Pulmonary artery endothelial cell (primary cell): ENCODE measurements at places on chromosomes 2 and 18. TPM values are rescaled to one million over a fixed set of nuclear protein-coding genes. Genes with fewer than 3 reads are reported as not detected.
A peak's percentile ranks its signal among the peaks of the same experiment; 100 is the strongest.

DNA sequence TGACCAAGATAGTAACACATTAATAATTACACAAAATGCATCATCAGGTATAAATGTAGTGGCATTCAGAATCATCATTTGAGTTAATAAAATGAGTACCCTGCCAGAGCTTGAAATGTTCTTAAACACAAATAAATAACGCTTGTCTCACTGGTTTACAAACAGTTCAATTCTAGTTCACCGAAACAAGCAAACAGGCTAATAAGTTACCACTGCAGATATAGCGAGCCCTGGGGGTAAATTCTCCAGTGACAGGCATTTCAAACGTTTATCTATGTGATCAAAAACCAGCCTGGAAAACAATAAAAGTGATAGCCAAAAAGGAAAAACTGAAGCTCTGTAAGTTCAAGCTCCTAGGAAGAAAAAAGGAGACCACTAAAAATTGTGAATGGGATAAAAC is 152.6 kb downstream of the THADA start:
- DNase-seq = no peak

Gene C2orf78
- total RNA-seq = not detected in 2 replicates

Gene HOXD1
- 0.07 TPM in 1 of 2 replicates, not detected in the other for total RNA-seq

Gene STPG4
- 0.11 TPM in 1 of 2 replicates, not detected in the other for total RNA-seq

- no peak for DNase-seq
These were observed 383.3 kb upstream of the ETAA1 start for GRCh38 chr2:67013821-67014220.

Gene SP140
- not detected in 2 replicates for total RNA-seq

GRCh38 chr2:207167099-207167923 is 1.6 kb upstream of the KLF7 start:
- DNase-seq = no peak

DNA sequence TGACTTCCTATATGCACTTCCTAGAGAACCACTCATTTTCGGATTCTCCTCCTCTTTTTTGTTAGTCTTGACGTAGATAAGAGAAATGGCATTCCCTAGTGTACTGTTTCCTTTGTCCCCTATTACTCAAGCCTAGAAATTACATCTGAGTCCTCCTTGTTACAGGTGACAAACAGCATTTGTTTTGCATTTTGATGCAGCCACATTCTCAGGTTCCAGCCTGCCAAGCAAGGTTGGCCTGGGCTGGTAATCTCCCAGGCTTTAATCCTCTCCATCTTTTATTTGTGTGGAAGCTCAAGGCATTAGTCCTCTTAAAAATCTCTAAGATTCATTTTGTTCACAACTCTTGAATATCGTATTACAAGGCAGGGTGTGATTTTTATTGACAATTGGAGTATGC is 318.0 kb upstream of the NRP2 start:
- DNase-seq = no peak

GRCh38 chr2:46167924-46168323 is 129.3 kb upstream of the EPAS1 start:
- DNase-seq = no peak

DNA sequence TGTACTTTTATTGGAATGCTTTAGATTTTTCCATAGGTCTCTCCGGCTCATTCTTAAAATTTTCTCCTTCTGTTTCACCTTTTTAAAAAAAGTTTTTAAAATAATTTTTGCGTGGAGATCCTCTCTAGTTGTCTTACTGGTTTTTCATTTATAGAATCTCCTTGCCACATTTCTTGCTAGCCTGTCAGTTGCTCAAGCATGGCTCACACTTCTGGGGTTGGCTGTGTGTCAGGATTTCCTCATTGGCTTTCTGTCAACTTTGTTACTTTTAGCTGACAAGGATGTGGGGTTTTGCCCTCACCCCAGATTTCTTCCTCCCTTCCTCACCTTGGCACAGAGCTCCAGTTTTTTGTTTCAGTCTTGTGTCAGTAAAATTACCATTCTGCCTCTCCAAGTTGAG is 124.6 kb downstream of the ZNF407 start:
- no peak for DNase-seq

DNA sequence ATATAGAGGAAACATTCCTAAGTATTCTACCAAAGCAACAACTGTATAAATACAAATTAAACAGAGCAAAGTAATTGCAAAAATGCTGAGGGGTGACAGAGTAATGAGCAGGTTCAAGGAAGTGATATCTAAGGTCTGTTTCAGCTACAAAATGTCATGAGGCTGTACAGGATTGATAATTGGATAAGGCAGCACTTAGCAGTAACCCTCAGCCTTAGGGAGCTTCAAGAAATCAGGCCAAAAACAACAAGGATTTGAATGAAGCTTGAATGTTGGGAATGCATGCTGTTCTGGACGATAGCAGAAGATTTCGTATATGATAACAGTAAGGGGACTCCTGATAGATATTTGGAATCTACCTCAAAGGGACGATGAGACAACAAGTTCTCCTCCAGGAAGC is 142.0 kb upstream of the MMADHC start:
- DNase-seq = no peak

DNA sequence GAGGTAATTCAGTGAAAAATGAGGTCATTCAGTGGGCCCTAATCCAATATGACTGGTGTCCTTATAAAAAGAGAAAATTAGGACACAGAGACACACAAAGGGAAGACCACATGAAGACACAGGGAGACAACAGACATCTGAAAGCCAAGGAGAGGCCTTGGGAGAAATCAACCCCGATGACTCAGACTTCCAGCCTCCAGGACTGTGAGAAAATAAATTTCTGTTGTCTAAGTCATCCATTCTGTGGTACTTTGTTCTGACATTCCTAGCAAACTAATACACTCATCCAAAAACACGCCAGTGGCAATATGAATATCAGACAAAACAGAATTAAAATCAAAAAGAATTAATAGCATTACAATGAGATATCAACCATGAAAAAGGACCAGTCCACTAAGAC is 303.7 kb downstream of the SS18 start:
- no peak for DNase-seq

DNA sequence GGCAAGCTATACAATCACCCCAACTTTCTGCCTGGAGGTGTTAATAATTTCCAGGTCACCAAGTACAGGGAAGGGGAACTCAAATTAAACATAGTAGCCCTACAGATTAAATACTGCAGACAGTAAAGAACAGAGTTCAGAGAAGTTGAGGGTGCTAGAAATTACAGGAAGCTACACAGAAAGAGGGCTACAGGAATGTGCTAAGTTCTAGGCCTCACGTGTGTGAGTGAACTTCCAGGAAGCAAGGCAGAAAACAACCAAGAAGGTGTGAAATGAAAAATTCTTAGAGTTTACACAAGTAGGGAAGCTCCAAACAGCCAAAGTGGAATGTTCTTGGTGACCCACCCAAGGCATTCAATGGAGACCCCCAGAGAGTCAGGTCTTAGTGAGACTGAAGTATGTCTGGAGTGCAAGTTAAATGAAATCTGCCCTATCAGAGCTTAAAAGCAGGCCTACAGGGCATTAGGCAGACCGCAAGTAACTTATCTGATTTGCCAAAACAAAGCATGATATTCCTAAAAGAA is 58.1 kb upstream of the RNU4ATAC start:
- DNase-seq = no peak

- DNase-seq = no peak
These were observed 73.5 kb downstream of the MDH1 start for GRCh38 chr2:63662028-63662804.

Gene OSBPL6
- 5.4 and 6.9 TPM in 2 replicates for total RNA-seq

DNA sequence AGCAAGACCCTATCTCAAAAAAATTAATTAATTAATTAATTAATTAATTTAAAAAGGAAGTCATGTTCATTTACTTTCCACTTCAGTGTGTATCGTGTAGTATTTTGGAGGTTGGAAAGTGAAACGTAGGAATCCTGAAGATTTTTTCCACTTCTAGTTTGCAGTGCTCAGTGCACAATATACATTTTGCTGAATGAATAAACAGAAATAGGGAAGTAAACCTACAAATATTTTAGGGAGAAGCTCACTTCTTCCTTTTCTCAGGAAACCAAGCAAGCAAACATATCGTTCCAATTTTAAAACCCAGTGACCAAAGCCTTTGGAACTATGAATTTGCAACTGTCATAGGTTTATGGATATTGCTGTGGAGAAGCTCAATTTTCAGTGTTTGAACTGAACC is 27.8 kb downstream of the SLC14A1 start:
- DNase-seq = no peak

Gene MTA3
- total RNA-seq = 22.4 and 24.0 TPM in 2 replicates

Gene PJVK
- 0.46 and 1.3 TPM in 2 replicates for total RNA-seq

DNA sequence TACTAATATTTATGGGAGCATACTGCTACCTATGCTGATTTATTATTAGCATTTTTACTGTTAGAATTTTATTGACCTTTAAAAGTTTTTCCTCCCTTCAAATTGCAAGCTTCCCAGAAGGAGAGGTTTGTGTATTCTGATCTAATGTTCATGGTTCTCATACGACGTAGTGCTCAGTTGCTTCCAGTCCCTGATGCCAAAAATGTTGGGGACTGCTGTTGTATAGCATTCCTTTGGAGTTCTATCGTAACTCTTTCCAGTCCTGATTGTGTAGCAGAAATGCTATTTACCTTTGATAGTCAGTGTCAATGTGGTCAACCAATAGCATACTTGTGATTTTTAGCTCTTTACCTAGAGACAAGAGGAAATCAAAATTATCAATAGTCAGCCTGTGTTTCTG is 69.5 kb upstream of the ZSWIM2 start:
- no peak for DNase-seq

DNA sequence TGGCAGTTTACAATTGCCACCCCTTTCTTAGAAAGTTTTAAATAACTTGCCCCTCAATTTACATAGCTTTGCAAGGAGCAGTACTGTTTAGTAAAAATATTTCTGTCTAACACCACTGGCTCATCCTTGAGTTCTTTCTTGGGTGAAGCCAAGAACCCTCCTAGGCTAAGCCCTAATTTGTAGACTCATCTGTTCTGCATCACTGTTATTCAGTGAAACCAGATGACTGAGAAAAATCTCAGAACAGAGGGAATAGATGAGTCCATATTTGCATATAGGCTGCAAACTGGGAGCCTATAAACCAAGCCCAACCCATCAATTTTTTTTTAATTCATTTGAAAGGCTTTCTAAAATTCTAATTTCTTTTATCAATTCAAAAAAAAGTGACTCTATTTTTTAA is 161.4 kb upstream of the TFPI start:
- no peak for DNase-seq

DNA sequence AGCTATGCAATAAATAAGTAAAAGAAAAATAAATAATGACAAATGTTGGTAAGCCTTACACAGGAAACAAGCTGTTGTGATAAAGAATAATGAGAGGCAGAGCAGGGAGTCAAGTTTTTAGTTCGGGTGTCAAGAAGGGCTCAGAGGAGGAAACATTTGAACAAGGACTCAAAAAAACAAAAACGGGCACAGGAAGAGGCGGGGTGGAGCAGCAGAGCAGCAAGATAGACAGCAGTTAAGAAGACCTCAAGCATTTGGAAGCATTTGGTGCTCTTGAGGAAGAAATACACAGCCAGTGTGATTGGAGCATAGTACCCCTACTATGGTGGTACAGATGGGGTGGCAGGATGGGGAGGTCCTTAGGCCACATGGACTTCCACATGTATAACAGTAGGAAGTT is 2.8 kb downstream of the TMEM169 start:
- no peak for DNase-seq

Gene TRAF3IP1
- 10.3 and 10.8 TPM in 2 replicates for total RNA-seq

DNA sequence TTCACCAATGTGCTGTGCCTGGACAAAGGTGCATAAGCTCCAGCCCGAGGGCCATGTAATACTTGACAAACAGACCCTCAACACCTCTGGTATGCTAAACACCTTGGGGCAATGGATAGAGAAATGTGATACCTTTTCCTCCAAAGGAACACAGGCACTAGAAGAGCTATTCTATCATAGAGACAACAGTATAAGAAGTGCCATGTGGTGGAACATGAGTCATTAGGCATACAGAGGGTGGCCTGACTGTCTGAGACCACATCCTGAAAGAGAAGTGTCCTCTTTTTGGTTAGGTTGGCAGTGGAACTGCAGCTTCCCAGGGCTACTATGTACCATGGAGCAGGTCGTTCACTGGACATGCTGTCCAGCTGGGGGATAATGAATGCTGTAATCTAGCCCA is 153.9 kb downstream of the INSIG2 start:
- DNase-seq = no peak

- no peak for DNase-seq
These were observed 47.3 kb upstream of the B3GNT7 start for GRCh38 chr2:231348173-231348572.

DNA sequence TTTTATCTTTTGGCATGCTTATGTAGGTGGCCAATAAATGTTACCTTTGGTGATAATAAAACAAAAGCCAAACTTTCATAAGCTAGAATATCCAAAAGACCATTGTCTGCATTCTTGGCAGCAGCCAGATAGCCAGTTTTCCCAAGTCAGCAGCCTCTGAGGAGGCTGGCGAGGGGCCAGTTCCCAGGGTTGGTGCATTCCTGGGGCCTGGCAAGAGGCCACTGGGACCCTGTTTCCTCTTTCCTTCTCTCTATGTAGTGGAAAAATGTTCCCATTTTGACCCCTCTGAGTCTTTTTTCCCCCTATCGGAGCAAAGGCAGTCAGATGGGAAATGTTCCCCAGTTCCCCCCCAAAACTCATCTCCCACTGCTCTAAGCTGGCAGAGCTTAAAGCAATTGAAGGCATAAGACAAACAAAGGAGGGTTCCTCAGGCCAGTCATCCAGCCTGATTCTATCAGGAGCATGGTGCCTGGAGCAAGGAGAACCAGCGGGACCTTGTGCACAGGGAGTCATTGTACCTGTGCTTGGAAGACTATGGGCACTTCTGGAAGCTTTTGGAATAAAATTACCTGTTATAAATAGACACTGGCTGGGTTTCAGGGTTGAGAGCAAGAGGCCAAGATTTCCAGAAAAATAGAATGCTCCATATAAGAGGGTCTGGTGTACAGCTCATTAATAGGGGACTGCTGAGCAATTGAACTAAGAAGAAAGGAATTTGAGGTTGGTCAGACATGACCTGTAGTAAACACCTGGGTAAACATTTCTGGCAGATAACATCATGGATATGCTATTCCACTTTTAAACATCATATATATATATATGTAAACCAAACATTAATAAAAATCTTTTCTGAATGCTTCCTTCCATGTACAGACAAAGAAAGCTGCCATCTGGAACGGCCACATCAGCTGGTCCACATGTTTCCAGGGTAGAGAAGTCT is 63.4 kb downstream of the NCKAP5 start:
- peak; percentile 57 for DNase-seq

DNA sequence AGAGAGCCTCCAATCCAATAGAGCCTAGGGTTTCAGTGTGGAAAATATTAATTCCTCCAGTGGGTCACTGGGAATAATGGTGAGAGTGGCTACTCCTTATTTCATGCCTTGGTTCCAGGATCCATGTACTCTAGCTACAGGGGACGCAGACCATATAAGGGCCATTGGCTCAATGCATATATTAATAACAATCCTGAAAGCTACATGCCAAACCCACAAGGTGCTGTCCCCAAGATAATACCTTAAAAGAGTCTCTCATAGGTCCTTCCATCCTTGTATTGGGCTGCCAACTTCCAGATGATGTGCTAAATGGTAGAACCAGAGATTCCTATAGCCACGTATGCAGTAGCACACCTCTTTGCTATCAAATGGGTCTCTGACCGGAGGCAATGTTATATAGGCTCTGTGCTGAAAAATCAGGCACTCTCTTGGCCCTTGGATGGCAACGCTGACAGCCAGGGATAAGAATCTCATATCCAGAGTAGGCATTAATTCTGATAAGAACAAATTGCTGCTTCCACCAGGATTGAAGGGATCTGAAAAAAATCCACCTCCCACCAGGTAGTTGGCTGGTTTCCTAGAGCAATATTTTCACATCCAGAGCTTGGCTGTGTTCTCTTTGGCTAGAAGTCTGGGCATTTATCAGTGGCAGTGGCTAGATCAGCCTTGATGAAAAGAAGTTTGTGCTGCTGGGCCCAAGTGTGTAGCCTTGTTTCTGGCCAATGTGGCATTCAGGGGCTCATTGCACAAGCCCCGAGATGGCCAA is 218.1 kb upstream of the MGAT5 start:
- no peak for DNase-seq

- no peak for DNase-seq
These were observed 392.8 kb upstream of the MEIS1 start for GRCh38 chr2:66041902-66042657.
